ENCODE measurements at places on chromosomes 6 and 20.

DNA sequence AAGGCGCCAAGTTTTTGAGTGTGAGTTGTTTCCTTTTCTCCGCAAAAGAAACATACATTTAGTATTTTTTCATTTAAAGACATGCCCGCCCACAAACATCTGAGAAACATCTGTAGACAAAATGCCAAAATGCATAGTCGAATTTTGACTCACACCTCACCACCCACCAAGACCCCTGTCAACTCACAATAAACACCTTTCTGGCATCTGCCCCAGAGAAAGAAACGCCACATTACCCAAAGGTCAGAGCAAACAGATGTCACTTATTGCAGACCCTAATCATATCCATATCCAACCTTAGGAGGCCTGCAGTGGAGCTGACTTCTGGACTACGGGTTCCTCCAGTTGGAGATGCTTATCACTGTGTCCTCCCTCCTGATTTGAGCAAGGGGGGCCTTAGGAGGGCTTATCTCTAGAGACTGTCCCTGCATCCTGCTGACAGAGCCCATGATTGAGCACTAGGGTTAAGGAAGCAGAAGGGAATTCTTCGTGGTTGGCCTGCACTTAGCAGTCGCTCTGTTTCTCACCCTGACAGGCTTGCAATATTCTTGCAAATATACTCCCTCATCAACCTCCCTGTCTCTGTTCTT is 90.5 kb upstream of the TBX18 start:
- no peak for DNase-seq

- no peak for DNase-seq
Measured at GRCh38 chr20:61499859-61500554, 247.9 kb downstream of the CDH4 start.

- DNase-seq: no peak
Measured at GRCh38 chr6:155883741-155884140, 428.1 kb upstream of the NOX3 start.

- DNase-seq: no peak
Measured at GRCh38 chr20:62786157-62786556, 10.1 kb upstream of the MRGBP start.

DNA sequence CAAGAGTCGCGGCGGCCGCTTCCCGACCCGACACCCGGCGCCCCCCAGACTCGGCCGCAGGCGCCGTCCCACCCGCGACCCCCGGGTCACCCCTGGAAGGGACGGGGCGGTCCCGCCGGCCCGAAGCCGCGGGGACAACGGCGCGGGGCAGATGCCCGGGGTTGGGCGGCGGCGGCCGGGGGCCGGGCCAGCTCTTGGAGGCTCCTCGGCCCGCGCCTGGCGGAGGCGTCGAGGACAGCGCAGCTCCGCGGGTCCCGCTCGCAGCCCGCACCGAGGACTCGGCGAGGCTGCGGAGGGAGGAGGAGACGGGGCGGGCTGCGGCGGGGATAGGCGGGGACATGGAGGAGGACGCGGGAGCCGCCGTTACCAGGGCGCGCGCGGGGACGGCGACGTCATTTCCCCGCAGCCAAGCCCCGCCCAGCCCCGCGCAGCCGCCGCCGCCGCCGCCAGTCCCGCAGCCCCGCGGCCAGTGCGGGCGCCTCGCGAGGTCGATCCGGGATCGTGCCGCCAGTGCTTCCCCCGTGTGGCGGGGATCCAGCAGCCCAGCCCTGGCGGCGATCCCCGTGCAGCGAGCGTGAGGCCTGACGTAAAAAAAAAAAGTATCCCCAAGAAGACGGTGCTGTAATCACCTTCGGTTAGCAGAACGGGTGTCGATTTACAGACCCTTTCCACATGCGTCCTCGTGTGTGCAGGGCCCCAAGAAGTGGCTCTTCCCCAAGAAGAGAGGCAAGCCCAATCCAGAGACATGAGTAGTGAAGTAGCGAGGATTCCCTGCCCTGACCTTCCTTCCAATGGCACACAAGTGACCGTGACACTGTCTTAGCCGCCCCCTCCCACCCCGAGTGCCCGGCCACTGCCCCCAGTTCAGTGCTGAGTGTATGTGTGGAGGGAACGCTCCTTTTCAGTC is at the start of gene FAM184A:
Gene FAM184A (minus strand): TSS at position 289 of the 907 bp plus-strand sequence. CDS start 365 bp downstream, outside the sequence.
- DNase-seq: no peak

GRCh38 chr6:90263633-90264032 is 33.0 kb downstream of the BACH2 start:
- DNase-seq: no peak

DNA sequence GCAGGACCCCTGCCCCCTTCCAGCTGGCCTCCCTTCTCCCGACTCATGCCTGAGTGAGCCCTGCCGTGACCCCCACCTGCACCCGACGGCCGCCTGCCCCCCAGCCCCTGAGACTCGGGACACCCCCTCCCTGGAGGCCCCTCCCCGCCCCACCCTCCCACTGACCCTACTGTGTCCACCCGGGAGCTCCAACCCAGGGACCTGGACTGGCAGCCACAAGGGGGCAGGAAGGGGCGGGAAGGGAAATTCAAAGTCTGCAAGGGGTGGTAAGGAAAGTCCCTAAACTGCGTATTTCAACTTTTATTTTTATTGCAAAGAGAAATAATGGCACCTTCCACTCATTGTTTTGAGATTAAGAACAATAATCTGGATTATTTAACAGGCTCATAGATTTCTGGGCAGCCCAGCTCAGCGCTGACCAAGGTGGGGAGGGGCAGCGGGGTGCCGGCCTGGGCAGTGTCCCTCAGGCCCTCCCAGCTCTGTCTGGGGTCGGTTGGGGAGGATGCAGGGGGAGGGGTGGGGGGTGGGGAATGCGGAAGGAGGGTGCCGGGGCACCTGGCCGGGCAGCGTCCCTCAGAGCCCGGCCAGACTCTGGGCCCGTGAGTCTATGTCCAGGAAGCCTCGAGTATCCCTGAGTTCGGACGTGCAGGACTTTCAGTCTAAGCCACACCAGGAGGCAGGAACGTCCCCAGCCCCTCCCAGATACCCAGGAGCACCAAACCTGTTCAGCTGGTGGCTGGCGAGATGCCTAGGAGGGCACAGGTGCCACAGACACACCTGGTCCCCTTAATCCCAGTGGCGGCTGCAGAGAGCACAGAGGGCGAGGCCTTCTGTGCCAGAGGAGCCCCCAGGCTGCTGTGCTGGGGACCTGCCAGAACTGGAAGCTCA is 1.3 kb upstream of the PTK6 start:
- no peak for DNase-seq

DNA sequence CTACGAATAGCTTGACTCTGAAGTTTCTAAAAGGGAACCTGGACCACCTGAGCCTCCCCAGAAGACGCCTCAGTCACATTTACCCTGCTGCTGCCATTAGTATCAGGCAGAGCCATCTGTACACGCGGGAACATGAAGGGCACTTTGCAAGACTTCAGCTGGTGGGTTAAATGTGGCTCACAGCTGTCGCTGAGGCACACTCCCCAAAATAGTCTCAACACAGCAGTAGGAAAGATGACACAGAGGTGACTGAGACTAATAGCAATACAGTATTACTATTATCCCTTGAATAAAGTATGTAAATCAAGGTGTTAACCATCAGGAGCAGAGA is 29.0 kb downstream of the PSMB1 start:
- DNase-seq: no peak

DNA sequence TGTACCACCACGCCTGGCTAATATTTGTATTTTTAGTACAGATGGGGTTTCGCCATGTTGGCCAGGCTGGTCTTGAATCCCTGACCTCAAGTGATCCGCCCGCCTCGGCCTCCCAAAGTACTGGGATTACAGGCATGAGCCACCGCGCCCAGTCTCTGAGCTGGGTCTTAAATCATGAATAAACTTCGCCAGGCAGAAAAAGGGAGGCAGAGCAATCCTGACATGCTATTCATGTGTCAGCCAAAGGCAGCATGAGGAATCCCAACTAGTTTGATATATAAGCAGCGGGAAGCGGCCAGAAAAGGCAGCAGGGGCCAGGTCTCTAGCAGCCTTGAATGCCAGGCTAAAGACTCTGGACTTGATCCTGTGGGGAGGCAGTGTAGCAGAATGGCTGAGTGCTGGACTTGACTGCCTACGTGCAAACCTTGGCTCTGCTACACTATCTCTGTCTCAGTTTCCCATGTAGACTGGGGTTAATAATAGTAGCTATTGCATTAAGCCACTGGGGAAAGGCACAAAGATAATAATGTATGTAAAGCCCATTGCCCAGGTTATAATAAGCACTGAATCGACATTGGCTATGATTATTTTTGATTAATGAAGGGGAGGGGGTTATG is 1.8 kb downstream of the PROCR start:
- no peak for DNase-seq

- no peak for DNase-seq
Measured at GRCh38 chr6:44105146-44105545, 22.1 kb downstream of the MRPL14 start.

DNA sequence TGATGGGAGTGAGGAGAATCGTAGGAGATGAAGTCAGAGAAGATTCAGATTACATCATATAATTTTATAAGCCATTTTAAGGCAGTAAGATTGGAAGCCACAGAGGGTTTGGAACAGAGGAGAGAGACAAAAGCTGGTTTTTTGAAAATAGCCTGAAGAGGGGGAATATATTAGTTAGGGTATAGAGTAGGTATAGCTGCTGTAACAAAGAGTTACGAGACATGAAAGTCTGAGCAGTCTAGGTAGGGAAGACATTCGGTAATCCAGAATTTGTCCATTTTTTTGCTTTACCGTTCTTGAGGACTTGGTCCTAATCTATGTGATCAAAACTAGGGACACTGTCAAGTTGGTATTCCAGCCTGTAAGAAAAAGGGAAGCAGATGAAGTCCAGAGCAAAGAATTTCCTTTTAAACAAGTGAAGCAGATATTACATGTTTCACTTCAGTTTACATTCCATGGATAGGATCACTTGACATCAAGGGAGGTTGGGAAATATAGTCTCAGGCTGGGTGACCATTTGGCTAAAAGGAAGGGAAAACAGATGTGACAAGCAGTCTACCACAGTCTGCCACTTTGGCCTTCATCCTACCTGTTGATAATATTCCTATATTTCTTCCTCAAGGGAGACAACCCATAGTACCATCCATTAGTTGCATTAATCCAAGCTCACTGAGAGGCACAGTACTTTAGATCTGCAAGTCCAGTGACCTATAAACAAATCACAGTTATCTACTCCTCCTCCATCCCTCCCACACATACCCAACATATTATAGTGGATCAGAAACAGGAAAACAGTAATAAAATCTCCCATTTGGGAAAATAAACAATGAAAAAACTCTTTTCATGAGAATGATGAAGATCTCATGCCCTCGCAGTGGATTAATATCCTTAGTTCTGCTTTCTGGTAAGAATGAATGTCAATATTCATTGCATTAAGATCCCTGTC is 10.2 kb downstream of the FAM135A start:
- no peak for DNase-seq

- no peak for DNase-seq
Measured at GRCh38 chr6:95501032-95501904, 76.1 kb upstream of the MANEA start.

All from cortex of kidney (tissue), 1 donor.